ENCODE measurements at places on chromosomes 7 and 10.

DNA sequence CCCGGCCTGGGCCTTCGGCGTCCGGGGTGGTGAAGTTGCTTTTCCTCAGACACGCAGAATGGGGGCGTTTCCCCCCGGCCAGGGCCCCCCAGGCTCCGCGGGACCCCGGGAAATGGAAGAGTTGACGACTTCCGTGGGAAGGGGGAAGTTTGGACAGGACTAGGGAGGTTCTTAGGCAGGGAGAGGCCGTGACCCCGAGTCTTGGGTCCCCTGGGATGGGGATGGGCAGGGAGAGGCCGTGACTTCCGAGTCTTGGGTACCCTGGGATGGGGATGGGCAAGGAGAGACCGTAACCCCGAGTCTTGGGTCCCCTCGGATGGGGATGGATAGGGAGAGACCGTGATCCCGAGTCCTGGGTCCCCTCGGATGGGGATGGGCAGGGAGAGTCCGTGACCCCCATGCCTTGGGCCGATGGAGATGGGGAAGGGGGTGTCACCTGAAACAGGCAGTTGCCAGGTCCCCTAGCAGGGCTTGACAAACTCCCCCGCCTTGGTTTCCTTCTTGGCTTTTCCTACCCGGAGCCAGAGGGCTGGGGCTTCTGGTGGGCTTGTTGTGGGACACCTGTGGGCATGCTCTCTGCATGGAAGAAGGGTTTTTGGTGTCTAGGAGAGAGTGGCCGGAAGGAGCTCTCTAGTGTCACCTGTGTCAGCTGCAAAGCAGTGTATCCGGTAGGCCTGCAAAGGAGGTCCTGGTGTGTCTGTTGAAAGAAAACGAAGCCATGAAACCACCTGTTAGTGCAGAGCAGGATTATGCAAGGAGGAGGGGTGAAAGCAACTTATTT is 1.1 kb downstream of the TRRAP start:
- DNase-seq = peak; percentile 32

DNA sequence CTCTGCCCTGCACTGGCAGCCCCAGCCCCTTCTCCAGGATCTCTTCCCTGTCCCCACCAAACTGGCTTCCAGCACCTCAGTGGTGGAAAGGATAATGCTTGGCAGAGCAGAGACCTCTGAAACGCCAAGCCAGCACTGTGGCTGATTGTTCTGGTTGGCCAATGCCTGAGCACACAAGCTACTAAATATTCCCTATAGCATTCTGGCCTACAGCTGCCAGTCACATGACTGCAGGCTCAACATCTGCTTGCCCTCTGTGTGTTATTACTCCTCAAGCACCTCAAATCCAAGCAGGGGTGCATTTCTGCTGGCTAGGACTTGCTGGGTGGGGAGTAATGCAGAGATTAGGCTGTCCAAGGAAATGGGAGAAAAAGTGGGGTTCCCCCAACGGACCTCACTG is 6.1 kb downstream of the TBATA start:
- no peak for DNase-seq

- DNase-seq = no peak
Measured at GRCh38 chr7:1536743-1537534, 6.4 kb downstream of the MAFK start.

DNA sequence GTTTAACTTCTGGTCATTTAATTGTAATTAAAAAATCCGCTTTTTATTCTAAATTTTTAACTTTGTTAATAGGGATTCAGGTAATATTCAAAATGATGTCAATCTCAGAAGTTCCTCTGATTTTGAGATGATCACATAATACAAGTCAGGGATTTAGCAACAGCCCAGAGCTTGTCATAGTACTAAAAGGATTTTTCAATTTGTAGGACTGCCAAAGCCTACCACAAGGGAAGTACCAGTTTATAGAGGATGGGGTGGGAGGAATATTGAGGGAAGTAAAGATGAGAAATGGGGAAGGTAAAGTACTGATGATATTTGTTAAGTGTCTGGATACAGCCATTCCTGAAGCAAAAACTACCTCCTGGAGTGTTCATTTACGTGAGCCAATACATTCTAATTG is 278.2 kb upstream of the TEX47 start:
- no peak for DNase-seq

DNA sequence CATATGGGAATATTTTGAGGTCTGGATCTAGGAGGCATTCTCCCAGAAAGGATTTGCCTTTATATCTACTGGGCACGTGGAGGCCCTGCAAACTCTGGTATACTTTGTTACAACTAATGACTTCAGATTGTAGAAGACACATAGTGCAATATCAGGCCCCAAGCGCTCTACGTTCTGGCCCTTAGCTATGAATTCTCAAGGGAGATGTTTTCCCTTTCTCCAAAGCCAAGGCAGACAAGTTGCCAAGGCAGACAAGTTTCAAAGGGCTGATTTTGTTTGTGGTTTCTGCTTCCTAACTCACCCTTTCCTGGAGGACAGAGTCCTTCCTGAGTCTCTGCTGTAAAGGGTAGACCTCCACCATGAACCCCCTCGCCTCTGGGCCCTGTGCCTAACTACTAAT is 99.4 kb upstream of the CTTNBP2 start:
- no peak for DNase-seq

DNA sequence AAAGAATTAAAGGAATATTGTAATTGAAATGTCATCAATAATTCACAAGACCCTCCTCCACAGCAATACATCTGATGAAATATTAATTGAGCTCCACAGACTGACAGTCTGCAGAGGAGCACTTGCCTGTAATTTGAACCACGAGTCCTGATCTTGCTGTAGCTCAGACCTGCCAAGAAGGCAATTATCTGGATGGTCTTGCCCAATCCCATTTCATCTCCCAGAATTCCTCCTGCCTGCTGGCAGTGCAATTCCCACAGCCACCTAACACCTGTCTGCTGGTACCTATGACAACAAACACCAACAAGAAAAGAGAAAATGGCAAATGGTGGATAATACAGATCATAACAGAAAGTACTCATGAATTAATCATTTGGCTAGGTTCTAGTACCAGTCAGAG is 38.5 kb downstream of the ERCC6 start:
- DNase-seq = no peak

- DNase-seq = no peak
Measured at GRCh38 chr10:80485076-80485945, 31.2 kb downstream of the TSPAN14 start.

Data from activated naive CD4-positive, alpha-beta T cell (primary cell).